ENCODE measurements at places on chromosomes 1 and 21.

- no peak for DNase-seq
Measured at GRCh38 chr1:110130989-110131388, 18.7 kb downstream of the UBL4B start.

DNA sequence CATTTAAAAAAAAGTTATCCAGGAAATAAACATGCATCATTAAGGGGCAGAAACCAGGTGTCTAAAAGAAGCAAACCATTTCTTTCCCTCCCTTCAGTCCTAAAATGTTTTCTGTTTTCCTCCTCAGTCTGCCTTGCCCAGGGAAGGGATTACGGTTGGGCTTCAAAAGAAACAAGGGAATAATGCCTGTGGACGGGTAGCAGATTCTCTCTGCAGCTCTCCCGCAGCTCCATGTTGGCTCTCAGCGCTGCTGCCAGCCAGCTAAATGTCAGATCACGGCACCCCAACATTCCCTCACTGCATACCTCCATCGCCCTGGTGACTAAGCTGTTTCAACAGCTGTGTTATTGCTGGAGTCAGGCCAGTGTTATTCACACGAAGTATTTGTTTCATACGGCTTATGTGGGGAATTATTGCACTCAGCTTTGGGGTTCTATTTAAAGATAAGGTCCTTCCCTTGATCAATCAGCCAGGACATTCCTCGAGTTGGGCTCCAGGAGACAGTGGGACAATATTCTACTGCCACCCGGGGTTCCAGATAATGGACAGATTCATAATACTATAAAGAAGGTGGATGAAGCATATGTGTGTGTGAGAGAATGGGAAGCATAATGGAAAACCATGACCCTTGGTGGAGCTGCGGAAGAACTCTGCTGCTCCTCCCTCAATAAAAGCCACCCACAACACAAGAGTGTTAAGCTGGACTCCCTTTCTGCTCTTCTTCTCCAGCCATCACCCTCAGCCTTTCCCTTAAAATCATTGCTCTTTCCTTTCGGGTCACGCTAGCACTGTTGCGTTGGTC lies 58.2 kb downstream of the WLS start:
- no peak for DNase-seq

GRCh38 chr1:83581747-83582146 lies 417.2 kb downstream of the TTLL7 start:
- no peak for DNase-seq

GRCh38 chr1:189431447-189431846 lies 1046.2 kb downstream of the BRINP3 start:
- no peak for DNase-seq

DNA sequence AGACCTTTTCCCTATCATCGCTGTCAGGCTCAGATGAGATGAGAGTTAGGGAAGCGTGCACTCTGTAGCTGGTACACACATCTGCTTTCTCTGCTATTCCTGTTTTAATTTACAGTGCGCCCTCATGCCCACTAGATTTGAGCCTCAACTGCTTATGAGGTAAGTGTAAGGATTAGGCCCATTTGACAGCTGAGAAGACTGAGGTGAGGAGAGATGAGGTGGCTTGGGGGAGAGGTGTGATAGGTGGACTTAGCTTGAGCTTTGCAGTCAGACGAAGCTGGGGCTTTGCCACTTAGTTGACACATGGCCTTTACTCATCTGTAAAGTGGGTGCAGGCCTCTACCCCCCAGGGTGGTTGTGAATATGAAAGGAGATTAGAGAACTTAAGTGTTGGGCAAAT lies 8.5 kb downstream of the TMEM61 start:
- no peak for DNase-seq
